GM13977 (cell line): ENCODE measurements at places on chromosomes 5 and 9.

- no peak for DNase-seq
Observed at GRCh38 chr9:115756736-115757135, 396.9 kb upstream of the PAPPA start.

DNA sequence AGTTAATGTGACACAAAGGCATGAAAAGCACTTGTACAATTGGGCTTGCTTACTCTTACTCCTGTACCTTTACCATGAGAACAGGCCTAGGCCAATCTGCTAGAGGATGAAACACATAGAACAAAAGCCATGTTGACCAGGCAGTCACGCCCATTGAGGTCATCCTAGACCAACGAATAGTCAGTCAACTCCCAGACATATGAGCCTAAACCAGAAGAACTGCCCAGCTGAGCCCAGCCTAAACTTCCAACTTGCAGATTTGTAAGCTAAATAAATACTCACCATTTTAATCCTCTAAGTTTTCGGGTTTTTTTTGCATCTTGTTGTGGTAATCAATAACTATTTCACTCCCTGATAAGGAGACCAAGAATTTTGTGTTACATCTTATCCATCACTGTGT lies 164.8 kb upstream of the ADRA1B start:
- no peak for DNase-seq

GRCh38 chr5:173790836-173791546 lies 97.2 kb upstream of the CPEB4 start:
- DNase-seq: no peak

GRCh38 chr9:123622711-123623241 lies 266.8 kb downstream of the CRB2 start:
- no peak for DNase-seq

DNA sequence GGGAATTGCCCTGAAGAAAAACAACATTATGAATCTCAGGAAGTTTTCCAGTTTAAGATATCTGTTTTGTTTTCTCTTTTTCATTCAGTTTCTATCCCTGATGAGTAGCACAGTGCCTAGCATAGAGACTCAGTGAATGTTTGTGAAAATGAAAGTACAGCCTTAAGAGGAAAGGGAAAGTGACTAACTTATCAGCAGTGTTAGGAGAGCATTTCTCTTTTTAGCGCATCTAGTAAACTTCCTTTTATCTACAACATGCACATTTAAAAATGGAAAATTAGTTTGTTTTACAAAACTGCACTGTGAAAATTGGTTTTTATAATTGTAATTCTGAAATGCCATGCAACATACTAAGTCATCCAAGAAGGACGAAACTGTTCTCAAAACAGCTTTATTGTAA lies 110.8 kb downstream of the SMARCA2 start:
- peak; percentile 21 for DNase-seq

GRCh38 chr5:37568893-37569292 lies 189.8 kb downstream of the WDR70 start:
- no peak for DNase-seq

- DNase-seq: no peak
Observed at GRCh38 chr9:128333451-128333869, 6.9 kb upstream of the SLC27A4 start.

- no peak for DNase-seq
Observed at GRCh38 chr5:150323092-150323491, 20.4 kb upstream of the ARSI start.

GRCh38 chr9:114738581-114739316 lies 56.8 kb upstream of the TEX48 start:
- peak; percentile 66 for DNase-seq

GRCh38 chr5:2502970-2503594 lies 248.4 kb downstream of the IRX2 start:
- no peak for DNase-seq

DNA sequence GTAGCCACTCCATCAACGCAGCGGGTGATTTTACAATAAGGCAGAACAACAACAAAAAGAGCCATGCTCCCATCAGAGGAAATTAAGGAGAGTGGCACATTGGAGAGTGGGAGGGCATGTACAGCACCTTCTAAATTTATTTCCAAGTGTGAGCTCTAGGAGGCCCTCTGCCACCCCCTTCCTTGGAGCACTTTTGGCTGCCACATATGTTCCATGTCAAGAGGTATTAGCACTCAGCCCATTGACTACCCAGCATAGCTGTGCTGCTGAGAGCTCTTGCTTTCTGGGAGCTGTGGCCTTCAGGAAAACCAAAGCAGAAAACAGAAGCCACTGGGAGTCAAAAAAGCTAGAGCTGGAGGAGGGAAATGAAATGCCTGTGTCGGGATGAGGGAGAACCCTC lies 200.2 kb upstream of the PANK3 start:
- no peak for DNase-seq

GRCh38 chr9:137083394-137084004 lies 3.3 kb upstream of the MAN1B1 start:
- DNase-seq: no peak

DNA sequence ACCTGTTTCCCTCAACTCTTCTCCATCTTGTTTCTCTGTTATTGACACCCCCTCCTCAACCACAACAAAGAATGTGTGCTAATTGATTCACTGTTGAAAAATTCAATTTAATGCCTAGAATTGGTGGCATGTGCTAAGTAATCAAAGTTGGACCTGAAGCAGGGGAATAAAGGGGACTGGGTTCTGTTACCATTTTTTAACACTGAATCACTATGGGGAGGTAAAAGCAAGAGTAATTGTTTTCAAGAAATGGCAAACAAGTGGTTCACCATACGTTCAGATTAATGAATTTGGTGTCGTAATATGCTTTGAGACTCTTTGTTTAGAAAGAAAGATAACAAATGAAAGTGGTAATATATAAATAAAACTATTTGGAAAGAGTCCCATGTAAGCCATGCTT lies 17.0 kb upstream of the SSBP2 start:
- no peak for DNase-seq

DNA sequence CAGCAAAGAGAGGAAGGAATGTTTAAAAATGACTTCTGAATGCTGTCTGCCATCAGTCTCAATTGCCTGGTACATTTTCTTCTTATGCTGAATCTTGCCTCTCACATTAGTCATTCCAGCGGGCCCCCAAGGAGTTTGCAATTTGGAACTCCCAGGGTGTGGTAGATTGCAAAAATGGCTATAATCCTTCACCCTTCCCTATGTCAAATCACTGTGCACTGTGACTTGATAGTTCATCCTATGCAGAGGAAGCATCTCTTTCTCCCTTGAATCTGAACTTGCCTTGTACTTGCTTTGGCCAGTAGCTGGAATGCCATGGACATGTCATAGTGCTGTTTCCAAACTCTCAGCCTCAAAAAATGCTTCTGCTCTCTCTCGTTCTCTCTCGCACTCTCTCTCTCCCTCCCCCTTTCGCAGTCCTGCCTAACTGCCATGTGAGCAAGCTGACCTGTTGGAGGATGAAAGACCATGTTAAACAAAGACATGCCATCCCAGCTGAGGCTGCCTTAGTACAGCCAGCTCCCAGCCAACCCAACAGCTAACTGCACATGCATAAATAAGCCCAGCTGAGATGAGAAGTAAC lies 284.0 kb upstream of the TLE4 start:
- no peak for DNase-seq

GRCh38 chr5:95449460-95449859 lies 58.3 kb downstream of the FAM81B start:
- no peak for DNase-seq

GRCh38 chr9:4084435-4084818 lies 215.4 kb downstream of the GLIS3 start:
- DNase-seq: no peak

- no peak for DNase-seq
Observed at GRCh38 chr9:124795881-124796431, 19.0 kb downstream of the OLFML2A start.

DNA sequence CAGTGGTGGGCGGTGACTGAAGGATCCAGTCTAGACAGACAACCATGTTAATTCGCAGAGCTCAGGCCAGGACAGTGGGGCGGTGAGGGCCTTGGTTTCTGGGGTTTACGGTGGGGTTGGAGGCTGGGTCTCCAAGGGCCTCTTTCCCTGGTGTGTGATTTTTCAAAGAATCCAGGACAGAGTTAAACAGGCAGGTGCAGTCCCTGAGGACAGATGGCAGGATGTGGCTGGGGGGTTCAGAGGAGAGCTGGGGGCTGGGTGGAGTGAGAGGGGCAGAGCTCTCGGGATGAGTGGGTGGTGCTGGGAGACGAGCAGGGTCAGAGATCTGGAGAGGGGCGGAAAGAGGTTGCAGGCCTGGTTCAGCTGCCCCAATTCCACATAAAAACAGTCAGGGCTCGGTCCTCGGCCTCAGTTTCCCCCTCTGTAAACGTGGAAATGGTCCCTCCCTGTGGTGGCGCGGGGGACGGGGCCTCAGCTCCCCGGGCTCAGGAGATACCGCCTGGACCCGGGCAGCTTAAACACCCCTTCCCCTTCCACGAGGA lies 145.9 kb downstream of the GAPVD1 start:
- no peak for DNase-seq

DNA sequence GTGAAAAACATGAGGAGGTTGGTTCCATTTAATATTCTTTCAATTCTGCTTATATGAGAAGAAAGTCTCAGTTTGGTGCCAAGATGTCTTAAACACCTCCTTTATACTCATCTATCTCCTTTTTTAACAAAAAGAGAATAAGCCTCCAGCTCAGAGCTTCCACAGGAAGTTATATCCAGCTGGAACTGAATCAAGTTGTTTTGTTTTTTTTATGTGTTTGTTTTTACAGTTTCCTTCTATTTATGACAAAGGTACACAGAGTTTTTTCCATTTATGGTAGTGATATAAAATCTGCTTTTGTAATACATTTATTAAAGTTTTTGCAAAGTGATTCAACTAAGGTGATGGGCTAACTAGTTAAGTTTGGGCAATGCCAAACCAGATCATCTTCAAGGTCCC lies 10.4 kb downstream of the SPARC start:
- DNase-seq: no peak

DNA sequence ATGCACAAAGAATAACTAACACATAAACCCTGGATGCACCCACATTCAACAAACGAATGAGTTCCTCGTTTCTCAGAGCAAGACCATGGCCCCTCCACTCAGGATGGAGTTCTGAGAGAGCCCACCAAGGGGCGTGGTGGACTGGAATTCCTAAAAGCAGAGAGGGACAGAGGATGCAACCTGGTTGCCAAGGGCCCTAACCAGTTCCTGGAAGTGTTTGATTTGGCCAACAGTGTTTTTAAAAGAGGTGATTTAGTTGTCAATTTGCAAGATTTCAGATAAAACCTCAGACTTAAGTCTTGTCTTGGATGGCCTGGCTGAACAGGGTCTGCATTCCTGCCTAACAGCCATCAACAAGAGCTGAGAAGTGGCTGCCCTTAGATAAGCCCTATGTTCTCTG lies 34.4 kb downstream of the GLRA1 start:
- DNase-seq: no peak

DNA sequence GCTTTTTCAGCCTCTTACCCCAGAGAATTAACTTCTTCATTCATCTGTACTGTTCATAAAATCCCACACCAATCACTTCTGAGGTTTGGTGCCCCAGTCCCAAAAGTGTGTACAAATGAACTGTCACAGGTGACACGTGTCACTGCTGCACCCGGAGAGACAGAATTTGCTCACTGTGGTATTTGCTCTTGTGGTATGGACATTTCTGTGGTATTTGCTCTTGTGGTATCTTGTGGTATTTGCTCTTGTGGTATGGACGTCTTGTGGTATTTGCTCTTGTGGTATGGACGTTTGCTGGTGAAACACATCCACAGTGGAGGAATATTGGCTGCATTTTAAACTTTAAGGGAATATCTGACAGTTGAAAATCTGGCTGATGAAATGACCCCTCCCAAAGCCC lies 214.9 kb upstream of the DAP start:
- no peak for DNase-seq

DNA sequence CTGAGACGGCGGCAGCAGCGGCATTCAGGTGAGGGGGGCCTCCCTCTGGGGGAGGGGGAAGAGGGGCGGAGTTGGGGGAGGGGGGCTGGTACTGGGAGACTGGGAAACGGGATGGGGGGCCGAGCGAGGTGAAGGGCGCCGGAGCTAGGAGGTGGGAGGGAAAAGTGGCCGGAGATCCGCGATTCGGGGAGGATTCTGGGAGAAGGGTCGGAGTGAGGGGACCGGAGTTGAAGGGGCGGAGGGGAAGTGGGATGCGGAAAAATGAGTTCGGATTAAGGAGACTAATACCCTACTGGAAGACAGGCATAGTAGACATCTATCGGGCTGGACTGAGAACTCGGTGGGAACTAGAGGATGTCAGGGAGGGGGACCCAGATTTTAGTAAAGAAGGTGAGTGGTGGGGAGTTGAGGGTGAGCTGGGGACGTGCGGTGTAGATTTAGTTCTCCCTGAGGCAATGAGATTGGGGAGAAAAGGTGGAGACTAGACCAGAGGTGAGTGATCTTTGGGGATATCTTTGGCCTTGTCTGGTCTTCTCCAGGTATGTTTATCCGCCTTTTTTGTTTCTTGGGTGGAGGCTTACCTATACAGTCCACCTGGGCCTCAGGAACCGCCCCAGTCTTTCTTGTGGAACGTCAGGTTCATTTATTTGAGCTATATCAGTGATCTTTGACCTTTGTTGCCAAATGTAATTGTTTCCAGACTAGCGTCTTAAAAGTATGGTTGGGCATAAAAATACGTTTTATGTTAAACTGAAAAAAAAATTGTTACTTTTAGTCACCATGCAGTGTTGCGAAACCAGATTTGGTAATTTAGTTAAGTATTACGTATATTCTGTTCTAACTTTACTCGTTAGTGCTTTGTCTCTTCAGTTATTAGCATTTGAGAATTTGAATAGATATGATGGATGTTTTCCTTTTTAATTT lies 632 bp downstream of the UBAP1 start:
- peak; percentile 47 for DNase-seq

DNA sequence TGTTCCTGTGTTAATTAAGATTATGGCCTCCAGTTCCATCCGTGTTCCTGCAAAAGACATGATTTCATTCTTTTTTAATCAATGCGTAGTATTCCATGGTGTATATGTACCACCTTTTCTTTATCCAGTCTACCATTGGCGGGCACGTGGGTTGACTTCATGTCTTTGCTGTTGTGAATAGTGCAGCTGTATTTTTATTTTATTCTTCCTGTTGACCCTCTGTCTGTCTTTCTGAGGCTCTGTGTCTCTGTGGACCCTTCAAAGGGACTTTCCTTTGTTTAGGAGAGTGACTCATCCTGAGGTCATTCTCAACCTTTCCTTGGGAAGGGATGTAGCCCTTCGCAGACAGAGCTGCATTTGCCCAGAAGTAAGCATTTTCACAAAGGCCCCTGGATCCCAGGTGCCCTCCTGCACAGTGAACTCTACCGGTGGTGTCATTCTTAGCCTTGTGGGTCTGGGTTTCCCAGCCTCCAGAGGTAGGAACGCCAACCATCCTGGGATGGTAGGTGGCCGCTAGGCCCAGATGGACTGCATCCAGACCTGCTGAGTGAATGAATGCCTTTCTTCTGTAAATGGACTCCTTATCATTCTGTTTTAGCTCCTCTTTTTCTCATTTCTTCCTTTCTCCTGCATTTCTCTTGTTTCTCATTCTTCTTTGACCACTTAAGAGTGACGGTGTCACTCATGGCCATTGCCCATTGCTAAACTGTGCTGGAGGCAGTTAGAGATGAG lies 22.4 kb downstream of the TRIO start:
- DNase-seq: no peak

DNA sequence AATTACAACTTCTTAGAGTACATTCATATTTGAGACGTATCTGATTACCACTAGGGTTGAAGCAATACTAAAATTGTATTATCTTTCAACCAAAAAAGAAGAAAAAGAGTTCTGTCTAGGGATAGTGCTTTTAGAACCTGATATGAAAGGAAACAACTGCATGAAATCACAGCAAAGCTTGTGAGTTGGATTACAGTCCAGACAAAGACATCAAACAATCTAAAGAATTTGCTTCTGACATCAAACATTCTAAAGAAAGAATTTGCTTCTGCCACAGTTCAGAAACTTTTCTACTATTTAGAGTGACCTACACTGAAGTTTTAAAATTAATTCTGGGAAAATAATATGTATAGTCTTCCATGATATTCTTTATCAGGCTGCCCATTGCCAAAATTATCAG lies 1141.1 kb upstream of the ACO1 start:
- DNase-seq: no peak
